Activated T-cell treated with anti-CD3 and anti-CD28 coated beads, Interleukin-2, amount 50 U/mL, for 72 hours (primary cell): ENCODE measurements at places on chromosomes 1 and 21. TPM values are rescaled to one million over a fixed set of nuclear protein-coding genes. Genes with fewer than 3 reads are reported as not detected.

Gene CLCNKB
- total RNA-seq = not detected

Gene OVAAL
- total RNA-seq = not detected

Gene NUAK2
- 5.7 TPM for total RNA-seq

Gene RORC
- total RNA-seq = 10.3 TPM

Gene ZMYND12
- 1.7 TPM for total RNA-seq

Gene RCAN1
- 11.7 TPM for total RNA-seq

GRCh38 chr1:201543871-201544642 is 5.1 kb downstream of the NAV1 start:
- H3K27me3 ChIP-seq = peaks cover 32% of the 10 kb centered on the region
- H3K36me3 ChIP-seq = no peaks in the 10 kb centered on the region
- H3K4me3 ChIP-seq = no peak overlapping the region
- DNase-seq = no peak

- peaks cover 9% of the 10 kb centered on the region for H3K4me1 ChIP-seq
- no peak overlapping the region for H3K27ac ChIP-seq
- peaks cover 34% of the 10 kb centered on the region for H3K27me3 ChIP-seq
- H3K4me3 ChIP-seq = no peak overlapping the region
- H3K36me3 ChIP-seq = no peaks in the 10 kb centered on the region
Measured at GRCh38 chr1:94599095-94599813, 57.7 kb upstream of the F3 start.

- peaks cover 5% of the 10 kb centered on the region for H3K36me3 ChIP-seq
- no peaks in the 10 kb centered on the region for H3K27me3 ChIP-seq
- H3K4me1 ChIP-seq = no peaks in the 10 kb centered on the region
- peak; percentile 39 for DNase-seq
Measured at GRCh38 chr1:3319874-3320245, 134.6 kb upstream of the ARHGEF16 start.

GRCh38 chr21:41142051-41142795 is 25.7 kb upstream of the BACE2 start:
- no peaks in the 10 kb centered on the region for H3K36me3 ChIP-seq
- no peak overlapping the region for H3K4me3 ChIP-seq
- peaks cover 12% of the 10 kb centered on the region for H3K27me3 ChIP-seq
- no peak for DNase-seq
- H3K4me1 ChIP-seq = no peaks in the 10 kb centered on the region
